Activated B cell treated with CpG ODN at 0.5 μM for 24 hours (primary cell): ENCODE measurements at places on chromosomes 13 and 19. TPM values are rescaled to one million over a fixed set of nuclear protein-coding genes. Genes with fewer than 3 reads are reported as not detected.

DNA sequence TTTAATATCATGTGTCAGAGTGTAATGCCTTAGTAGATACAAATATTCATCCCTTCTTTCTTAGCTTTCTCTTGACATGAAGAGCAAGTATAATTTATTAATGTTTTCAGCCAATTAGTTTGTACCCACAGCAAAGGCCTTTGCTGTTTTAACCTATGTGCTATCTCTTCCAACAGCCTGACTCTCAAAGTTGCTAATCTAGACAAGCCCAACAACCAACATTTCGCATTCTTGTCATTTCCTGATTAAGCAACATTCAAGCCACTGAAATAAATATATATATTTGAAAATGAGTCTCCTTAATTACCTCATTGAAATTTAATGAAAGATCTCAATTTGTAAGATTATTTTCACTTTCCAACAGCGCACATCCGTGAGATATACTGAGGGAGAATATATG, 18.5 kb downstream of the EPSTI1 start:
- no peak overlapping the region for H3K4me3 ChIP-seq
- DNase-seq = no peak
- H3K27ac ChIP-seq = no peak overlapping the region
- peaks cover 29% of the 10 kb centered on the region for H3K36me3 ChIP-seq

GRCh38 chr13:38385153-38385891, 35.7 kb downstream of the UFM1 start:
- no peak overlapping the region for H3K4me3 ChIP-seq
- H3K36me3 ChIP-seq = no peaks in the 10 kb centered on the region
- peaks cover 3% of the 10 kb centered on the region for H3K27me3 ChIP-seq
- H3K27ac ChIP-seq = no peak overlapping the region
- no peaks in the 10 kb centered on the region for H3K4me1 ChIP-seq
- DNase-seq = no peak

GRCh38 chr19:1658150-1659083, 6.0 kb upstream of the TCF3 start:
- no peaks in the 10 kb centered on the region for H3K27me3 ChIP-seq
- no peak overlapping the region for H3K4me3 ChIP-seq
- DNase-seq = no peak
- H3K36me3 ChIP-seq = no peaks in the 10 kb centered on the region

GRCh38 chr13:97562962-97563361, 129.0 kb downstream of the RAP2A start:
- no peaks in the 10 kb centered on the region for H3K4me1 ChIP-seq
- H3K27me3 ChIP-seq = peaks cover 4% of the 10 kb centered on the region
- no peak overlapping the region for H3K4me3 ChIP-seq
- no peaks in the 10 kb centered on the region for H3K36me3 ChIP-seq
- DNase-seq = no peak

DNA sequence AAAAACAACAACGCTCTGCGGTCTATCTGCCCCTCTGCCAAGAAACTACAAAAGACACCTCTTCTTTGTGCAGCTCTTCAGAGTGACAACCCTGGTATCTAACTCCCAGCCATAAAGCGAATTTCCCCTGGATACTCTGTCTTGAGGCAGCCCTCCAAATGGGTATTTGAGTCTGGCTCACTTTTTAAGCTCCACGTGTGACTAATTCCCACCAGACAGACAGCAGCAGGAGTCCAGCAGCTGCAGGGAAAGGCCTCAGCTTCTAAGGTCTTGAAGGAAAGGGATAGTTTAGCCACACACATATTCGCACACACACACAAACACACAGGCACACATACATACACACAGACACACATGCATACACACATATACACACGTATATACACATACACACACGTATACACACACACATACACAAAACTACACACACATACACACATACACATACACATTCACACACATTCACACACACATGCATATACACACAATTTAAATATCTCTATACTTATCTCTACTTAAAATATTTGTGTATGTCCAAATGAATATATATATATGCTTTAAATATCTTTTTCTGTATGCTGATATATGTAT, 188.8 kb downstream of the TSHZ3 start:
- no peak for DNase-seq
- no peaks in the 10 kb centered on the region for H3K4me1 ChIP-seq
- H3K27me3 ChIP-seq = no peaks in the 10 kb centered on the region
- H3K27ac ChIP-seq = no peak overlapping the region

- DNase-seq = no peak
- no peak overlapping the region for H3K27ac ChIP-seq
- no peak overlapping the region for H3K4me3 ChIP-seq
Observed at GRCh38 chr19:339262-339887, 5.2 kb downstream of the MIER2 start.

GRCh38 chr13:109348519-109349258, 437.7 kb downstream of the IRS2 start:
- H3K4me3 ChIP-seq = no peak overlapping the region
- H3K27ac ChIP-seq = no peak overlapping the region
- no peak for DNase-seq
- H3K27me3 ChIP-seq = no peaks in the 10 kb centered on the region
- H3K4me1 ChIP-seq = no peaks in the 10 kb centered on the region
- H3K36me3 ChIP-seq = no peaks in the 10 kb centered on the region

- H3K36me3 ChIP-seq = no peaks in the 10 kb centered on the region
- DNase-seq = no peak
- H3K4me3 ChIP-seq = no peak overlapping the region
- no peak overlapping the region for H3K27ac ChIP-seq
- H3K4me1 ChIP-seq = peaks cover 36% of the 10 kb centered on the region
Observed at GRCh38 chr13:29497137-29497654, 98.3 kb downstream of the SLC7A1 start.

DNA sequence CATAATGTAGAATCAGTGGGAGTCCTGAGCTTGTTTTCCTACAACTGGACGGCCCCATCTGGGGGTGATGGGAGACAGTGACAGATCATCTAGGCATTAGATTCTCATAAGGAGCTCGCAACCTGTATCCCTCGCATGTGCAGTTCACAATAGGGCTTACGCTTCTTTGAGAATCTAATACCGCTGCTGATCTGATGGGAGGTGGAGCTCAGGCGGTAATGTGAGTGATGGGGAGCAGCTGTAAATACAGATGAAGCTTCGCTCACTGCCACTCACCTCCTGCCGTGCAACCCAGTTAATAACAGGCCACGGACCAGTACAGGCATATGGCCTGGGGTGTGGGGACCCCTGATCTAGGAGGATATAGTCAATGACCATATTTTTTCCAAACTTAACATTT, 38.8 kb downstream of the RCBTB1 start:
- H3K4me1 ChIP-seq = peaks cover 3% of the 10 kb centered on the region
- H3K36me3 ChIP-seq = peaks cover 69% of the 10 kb centered on the region
- no peak for DNase-seq
- no peak overlapping the region for H3K27ac ChIP-seq
- H3K4me3 ChIP-seq = no peak overlapping the region
- no peaks in the 10 kb centered on the region for H3K27me3 ChIP-seq

- no peak overlapping the region for H3K4me3 ChIP-seq
- DNase-seq = no peak
- no peaks in the 10 kb centered on the region for H3K4me1 ChIP-seq
Observed at GRCh38 chr19:38145623-38146022, 78.4 kb downstream of the DPF1 start.

DNA sequence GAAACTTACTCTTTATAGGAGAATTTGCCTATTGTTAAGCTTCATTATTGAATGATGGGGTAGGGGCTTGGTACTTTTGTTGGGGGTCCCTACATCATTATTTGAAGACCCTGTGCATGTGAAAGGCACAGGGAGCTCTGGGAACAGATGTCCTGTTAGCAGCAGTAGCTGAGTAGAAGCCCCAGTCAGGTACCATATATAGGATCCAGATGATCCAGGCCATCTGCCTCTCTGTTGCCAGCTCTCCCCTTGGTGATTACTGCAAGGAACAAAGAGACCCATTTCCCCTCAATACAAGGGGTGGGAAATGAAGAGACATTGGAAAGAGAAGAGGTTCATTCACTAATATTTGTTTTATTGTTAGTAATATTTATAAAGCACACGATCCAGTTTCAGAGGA, 4.4 kb upstream of the MTMR6 start:
- H3K27me3 ChIP-seq = peaks cover 22% of the 10 kb centered on the region
- DNase-seq = no peak
- H3K27ac ChIP-seq = no peak overlapping the region
- H3K4me1 ChIP-seq = peaks cover 7% of the 10 kb centered on the region
- no peak overlapping the region for H3K4me3 ChIP-seq

DNA sequence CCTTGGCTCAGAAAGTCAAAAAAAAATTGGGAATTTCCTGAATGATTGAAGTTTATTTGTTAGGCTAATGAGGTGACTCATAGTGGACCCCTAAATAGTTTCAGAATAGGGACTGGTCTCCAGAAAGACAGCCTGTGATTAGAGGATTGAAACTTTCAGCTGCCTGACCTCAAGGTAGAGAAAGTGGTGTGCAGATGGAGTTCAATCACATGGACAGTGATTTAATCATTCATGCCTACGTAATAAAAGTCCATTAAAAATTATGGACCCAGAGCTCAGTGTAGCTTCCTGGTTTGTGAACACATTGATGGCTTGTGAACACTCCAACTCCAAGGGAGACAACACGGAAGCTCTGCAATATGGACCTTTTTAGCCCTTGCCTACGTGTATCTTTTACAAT, 533.2 kb upstream of the PCDH9 start:
- no peak for DNase-seq
- H3K27me3 ChIP-seq = no peaks in the 10 kb centered on the region
- H3K27ac ChIP-seq = no peak overlapping the region

DNA sequence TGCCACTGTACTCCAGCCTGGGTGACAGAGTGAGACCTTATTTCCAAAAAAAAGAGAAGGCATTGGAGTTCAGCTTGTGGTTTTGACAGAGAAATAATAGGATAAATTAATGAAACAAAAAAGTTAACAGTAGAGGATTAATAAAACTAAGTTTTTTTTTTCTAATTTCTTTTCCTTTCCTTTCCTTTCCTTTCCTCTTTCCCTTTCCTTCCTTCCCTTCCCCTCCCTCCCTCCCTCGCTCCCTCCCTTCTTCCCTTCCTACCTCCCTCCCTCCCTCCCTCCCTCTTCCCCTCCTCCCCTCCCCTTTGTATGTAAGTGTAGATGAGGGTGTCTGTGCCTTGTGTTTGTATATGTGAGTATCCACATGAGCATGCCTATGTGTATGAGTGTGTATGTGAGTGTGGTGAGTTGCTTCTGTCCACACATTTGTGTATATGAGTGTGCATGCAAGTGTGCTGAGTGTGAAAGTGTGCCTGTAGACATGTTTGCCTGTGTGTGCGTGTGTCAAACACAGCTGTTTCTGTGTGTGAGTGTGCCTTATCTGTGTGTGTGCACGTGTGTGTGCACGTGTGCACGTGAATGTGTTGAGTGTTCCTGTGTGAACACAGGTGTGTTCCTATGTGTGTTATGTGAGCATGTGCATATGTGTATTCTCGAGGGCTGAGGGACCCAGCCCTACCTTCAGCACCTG, 12.5 kb upstream of the MZF1 start:
- H3K36me3 ChIP-seq = peaks cover 18% of the 10 kb centered on the region
- no peak overlapping the region for H3K4me3 ChIP-seq
- H3K27ac ChIP-seq = no peak overlapping the region
- no peaks in the 10 kb centered on the region for H3K27me3 ChIP-seq
- H3K4me1 ChIP-seq = peaks cover 7% of the 10 kb centered on the region
- DNase-seq = no peak

DNA sequence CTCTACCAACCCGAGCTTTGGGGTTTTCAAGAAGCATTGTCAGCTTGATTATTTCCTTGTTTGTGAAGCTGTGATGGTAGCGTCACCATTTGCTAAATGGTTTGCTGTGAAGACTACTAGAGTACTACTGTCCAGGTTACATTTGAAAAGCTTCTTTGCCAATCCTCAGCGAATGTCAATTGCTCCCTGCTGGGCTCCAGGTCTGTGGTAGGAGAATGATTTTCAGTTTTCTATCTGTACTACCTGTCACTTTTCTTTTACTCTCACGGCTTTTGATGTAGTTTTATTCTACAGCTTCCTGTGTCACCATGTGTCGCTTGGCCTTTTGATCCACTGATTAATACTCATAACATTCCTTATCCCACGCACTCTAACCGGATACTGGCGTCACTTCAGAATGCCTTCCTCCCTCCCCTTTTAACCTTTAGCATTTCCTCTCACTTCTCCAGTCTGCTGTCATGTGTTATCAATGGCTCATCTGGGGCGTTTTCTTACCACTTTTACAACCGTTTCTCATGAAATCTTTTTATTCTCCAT, 7.5 kb upstream of the GPR183 start:
- no peak overlapping the region for H3K4me3 ChIP-seq
- DNase-seq = no peak

DNA sequence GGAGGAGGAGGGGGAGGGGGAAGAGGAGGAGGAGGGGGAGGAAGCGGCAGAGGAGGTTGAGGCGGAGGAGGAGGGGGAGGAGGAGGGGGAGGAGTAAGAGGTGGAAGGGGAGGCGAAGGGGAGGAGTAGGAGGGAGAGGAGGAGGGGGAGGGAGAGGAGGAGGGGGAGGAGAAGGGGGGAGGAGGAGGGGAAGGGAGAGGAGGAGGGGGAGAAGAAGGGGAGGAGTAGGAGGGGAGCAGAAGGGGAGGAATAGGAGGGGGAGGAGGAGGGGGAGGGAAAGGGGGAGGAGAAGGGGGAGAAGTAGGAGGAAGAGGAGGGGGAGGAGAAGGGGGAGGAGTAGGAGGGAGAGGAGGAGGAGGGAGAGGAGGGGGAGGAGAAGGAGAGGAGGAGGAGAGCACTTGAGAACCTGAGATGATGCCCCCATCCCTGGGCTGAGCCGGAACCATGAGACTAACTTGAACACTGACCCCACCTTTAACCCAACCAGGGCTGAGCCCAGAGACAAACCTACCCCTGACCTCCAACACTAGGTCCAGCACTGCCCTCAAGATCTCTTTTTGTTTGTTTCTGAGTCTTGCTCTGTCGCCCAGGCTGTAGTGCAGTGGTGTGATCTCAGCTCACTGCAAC, 12.6 kb downstream of the ABCA7 start:
- no peak for DNase-seq
- no peak overlapping the region for H3K4me3 ChIP-seq
- no peaks in the 10 kb centered on the region for H3K27me3 ChIP-seq
- H3K4me1 ChIP-seq = peaks cover 14% of the 10 kb centered on the region
- H3K27ac ChIP-seq = no peak overlapping the region

GRCh38 chr13:71871176-71871754, 4.3 kb upstream of the DACH1 start:
- no peaks in the 10 kb centered on the region for H3K36me3 ChIP-seq
- H3K4me3 ChIP-seq = no peak overlapping the region
- H3K27me3 ChIP-seq = peaks cover 21% of the 10 kb centered on the region
- H3K27ac ChIP-seq = no peak overlapping the region
- peaks cover 11% of the 10 kb centered on the region for H3K4me1 ChIP-seq

Gene TTYH1
- total RNA-seq = not detected in 2 replicates

Gene ANGPTL4
- total RNA-seq = not detected in 2 replicates

Gene KLF2
- total RNA-seq = 76.8 and 87.6 TPM in 2 replicates

Gene SEMA6B
- total RNA-seq = 0.11 and 0.37 TPM in 2 replicates

Gene CLEC17A
- total RNA-seq = 111 and 123 TPM in 2 replicates

Gene NLRP11
- 0.16 and 0.17 TPM in 2 replicates for total RNA-seq

Gene PODNL1
- total RNA-seq = 0.44 TPM in 1 of 2 replicates, not detected in the other

Gene CACNA1A
- total RNA-seq = 1.5 and 1.7 TPM in 2 replicates

Gene C19orf33
- 0.58 TPM in 1 of 2 replicates, not detected in the other for total RNA-seq

Gene DHDH
- not detected in 2 replicates for total RNA-seq

Gene NLRP7
- total RNA-seq = 0.27 and 0.33 TPM in 2 replicates

Gene CCL25
- not detected in 2 replicates for total RNA-seq

Gene CACNG6
- total RNA-seq = not detected in 2 replicates
